SJCRH30 (cell line): ENCODE measurements at places on chromosomes 6 and 20.

DNA sequence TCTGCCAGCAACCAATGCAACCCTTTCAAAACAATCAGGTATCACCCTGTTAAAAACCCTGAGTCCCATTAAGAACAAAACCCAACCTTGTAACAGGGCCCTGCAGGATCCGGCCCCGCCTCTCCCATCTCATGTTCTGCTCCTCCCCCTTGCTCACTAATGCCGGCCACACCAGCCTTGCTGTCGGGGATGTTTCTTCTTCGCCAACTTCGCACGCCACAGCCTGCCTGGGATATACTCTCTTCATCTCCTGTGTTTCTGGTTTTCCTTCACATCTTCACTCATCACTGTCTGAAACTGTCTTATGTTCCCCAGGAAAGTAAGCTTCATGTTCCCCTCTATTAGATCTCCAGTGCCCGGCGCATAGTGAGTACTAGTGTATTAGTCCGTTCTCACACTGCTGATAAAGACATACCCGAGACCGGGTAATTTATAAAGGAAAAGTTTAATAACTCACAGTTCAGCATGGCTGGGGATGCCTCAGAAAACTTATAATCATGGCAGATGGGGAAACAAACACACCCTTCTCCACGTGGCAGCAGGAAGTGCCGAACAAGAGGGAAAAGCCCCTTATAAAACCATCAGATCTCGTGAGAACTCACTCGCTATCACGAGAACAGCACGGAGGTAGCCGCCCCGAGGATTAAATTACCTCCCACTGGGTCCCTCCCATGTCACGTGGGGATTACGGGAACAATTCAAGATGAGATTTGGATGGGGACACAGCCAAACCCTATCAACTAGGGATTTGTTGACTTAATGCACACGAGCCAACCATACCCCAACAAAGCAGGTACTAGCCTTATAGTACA lies 5.1 kb downstream of the TP53RK start:
- no peak for DNase-seq

GRCh38 chr6:106244931-106245330 lies 80.6 kb downstream of the ATG5 start:
- no peak for DNase-seq

GRCh38 chr6:38020593-38020992 lies 201.1 kb downstream of the ZFAND3 start:
- DNase-seq = no peak

DNA sequence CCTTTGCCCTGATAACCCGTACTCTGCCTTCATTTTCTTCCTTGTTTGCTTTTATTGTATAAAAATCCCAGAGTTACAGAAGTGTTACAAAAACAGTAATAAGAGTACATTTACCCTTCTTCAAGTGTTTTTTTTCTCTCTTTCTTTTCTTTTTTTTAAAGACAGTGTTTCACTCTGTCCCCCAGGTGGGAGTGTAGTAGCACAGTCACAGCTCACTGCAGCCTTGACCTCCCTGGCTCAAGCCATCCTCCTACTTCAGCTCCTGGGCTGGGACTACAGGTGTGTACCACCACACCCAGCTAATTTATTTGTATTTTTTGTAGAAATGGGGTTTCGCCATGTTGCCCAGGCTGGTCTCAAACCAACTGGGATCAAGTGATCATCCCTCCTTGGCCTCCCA lies 402.7 kb downstream of the CDKAL1 start:
- no peak for DNase-seq

DNA sequence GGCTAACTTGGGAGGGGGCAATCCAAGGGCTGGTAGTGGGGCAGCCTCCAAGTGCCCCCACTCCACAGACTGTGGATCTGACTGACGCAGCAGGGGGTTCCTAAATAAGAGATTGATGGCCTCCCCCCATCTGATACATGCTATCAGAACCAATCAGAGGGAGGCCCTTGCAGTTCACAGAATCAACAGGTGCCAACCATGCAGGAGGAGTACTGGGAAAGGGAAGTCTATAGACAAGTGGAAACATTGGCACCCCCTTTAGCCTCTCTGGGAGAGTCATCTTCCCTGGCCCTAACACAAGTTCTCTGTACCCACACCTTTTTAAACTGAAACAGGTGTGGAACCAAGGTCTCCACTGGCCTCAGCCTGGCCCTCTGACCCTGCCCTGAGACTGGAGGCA lies 145.8 kb downstream of the OR2B2 start:
- DNase-seq = no peak

DNA sequence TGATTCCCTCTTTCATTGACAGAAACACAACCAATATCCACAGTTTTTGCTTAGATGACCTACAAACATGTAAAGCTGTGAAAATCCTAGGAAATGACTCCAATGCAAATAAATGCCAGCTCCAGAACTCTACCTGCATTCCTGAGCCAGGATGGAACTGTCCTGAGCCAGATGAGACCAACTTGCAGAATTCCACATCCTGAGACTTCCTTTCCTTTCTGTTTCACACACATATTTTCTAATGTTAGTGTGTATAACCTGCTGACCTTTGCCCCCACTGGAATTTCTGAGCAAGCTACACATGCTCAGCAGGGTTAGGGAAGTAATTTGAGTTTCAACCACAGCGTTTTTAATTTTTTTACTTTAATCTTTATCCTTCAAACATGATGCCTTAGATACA lies 69.6 kb upstream of the ADGRF1 start:
- DNase-seq = no peak

GRCh38 chr20:56796345-56796744 lies 167.2 kb downstream of the TFAP2C start:
- DNase-seq = no peak

GRCh38 chr20:9492067-9492466 lies 22.3 kb upstream of the LAMP5 start:
- DNase-seq = no peak

- no peak for DNase-seq
Measured at GRCh38 chr6:101876431-101876830, 482.9 kb downstream of the GRIK2 start.

DNA sequence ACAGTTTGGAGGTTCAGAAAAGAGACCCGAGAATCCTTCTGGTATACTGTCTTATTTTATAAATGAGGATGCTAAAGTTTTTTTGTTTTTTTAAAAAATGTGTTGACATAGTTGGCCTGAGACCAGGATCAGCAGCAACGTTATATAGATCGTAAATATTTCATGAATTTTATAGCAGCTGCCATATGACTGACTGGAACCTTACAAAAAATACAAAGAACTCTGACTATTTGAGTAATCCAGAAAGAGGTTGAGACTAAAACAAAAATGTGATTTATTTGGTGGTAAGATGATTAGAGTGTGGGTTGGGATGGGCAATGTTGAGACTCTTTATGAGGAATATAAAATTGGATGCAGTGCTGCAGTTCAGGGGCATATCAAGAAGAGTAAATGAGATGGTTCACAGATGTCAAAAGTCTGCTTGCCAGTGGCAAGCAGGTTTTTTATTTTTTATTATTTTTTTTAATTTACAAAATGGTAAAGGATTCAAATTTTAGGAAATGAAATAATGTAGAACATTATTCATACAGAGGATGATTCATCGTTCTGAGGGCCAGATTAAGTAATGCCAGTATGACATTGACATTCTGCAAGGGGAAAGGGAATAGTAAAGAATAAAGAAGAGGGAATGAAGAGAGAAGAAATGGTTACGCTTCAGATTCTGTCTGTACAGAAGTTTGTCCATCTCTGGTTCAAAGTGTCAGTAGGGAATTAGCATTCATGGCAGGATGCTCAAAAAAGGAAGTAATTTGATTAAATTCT lies 58.5 kb downstream of the SCAF8 start:
- DNase-seq = no peak

DNA sequence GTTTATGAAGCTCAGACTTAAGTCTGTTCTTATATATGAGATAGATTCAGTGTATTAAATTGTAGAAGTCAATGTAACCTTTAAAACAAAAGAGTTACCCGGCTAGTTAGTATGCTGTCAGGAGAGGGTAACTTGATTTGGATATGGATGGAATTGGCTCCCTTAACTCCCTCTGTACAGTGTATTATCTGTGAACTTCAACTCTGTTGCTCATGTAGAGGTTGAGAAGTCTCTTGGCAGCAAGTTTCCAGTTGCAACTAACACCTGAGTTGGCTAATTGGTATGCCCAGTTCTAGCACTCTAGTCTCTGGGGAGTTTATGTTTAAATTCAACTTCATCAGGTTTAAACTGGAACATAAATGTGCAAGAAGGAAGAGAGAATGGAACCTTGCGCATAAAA lies 111.0 kb downstream of the NCOA3 start:
- no peak for DNase-seq

DNA sequence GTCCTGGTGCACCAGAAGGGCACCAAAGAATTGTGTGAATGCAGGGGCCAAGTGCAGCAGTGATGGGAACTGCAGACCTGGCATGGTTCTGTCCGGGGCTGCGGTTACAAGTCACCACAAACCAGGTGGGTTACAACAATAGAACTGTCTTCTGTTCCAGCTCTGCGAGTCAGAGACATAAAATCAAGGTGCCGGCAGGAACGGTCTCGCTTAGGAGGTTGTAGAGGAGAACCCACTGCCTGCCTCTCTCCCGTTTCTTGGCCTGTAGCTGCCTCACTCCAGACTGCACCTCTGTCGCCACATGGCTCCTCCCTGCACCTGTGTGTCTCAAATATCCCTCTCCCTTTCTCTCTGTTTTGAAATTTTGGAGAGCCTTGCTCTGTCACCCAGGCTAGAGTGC lies 143.3 kb downstream of the TAF4 start:
- no peak for DNase-seq

DNA sequence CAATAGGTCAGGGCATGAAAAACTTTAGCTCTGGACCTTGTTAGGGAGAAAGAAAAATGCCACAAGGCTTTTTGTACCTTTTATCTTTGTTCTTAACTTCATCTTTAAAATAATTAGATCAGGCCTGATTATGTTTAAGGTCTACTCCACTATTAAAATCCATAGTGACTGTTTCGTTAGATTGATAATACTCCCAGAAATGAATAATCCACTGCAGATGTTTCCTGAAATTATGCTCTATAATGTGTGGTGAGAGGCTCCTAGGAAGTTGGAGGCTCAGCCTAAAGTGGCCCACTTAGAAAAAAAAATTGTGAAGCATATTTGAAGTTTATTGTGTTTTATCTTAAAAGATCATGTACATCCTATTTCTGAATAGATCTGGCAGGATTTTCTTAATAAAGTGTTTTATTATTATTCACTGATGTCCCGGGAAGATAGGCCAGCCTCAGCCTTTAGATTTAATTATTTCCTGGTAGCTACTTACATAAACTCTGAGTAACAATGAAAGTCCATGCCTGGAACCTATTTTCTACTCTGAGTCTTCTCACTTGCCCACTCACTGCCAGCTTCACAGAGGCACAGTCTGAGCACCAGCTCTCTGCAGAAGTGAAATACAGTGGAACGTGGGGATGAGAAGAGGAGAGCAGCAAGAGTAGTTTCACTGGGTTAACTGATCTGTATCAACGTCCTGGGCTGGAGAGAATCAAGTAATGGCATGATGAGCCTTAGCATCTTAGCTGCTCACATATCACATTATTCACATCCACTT lies 126.8 kb upstream of the TMEM170B start:
- DNase-seq = no peak

GRCh38 chr20:63035603-63036185 lies 28.9 kb upstream of the BHLHE23 start:
- DNase-seq = no peak

DNA sequence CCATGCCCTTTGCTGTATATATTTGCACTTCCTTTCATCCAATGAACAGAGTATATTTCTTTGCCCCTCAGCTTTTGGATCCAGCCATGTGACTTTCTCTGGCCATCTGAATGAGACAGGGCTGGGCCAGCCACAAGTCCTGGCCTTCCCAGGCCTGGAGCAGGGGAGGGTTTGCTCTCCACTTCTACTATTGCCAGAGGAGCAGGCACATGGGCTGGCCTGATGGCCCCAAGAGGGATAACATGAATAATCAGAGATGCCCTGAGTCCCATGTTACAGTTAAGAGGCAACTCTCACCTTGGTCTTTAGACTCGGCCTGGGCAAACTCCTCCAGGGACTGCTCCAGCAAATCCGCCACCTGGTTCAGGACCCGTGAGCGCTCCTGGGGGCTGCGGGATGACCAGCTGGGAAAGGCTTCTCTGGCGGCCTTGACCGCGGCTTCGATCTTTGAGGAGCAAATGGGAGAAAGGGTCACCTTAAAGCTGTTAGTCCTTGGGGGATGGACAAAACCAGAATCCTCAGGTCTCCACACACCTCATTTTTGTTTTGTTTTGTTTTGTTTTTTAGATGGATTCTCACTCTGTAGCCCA lies 6.3 kb downstream of the ALDH8A1 start:
- no peak for DNase-seq

GRCh38 chr6:160120087-160120486 lies 1.5 kb upstream of the SLC22A1 start:
- DNase-seq = no peak

GRCh38 chr20:4573564-4574355 lies 147.9 kb upstream of the PRND start:
- DNase-seq = peak; percentile 25

DNA sequence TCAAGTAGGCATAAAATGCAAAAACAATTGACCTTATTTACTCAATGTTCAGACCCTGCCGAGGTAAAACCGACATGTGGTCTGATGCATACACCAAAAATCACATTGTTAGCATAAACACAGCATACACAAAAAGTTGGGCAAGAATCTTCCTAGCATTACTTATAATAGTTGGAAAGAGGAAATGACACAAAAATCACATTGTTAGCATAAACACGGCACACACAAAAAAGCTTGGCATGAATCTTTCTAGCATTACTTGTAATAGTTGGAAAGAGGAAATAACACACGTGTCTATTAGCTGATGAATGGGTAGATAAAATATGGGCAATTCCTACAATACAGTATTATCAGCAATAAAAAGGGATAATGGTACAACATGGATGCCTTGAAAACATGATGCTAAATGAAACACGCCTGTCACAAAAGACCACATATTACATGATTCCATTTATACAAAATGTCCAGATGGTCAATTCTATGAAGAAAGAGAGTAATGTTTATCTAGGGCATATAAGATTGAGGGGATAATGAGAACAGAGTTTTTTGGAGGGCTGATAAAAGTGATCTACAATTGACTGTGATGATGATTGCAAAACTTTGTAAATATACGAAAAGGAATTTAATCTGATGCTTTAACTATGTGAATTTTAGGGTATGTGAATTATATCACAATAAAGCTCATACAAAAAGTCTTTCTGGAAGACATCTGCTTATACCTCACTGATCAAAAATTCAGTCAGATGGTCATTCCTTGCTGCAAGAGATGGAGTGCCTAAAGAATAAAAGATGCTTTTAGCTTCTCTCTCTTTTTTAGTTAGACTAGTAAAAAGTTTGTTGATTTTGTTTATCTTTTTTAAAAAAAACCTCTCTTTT lies 1019.5 kb upstream of the CITED2 start:
- no peak for DNase-seq
